ENCODE measurements at places on chromosomes 4 and X. TPM values are rescaled to one million over a fixed set of nuclear protein-coding genes. Genes with fewer than 3 reads are reported as not detected.

DNA sequence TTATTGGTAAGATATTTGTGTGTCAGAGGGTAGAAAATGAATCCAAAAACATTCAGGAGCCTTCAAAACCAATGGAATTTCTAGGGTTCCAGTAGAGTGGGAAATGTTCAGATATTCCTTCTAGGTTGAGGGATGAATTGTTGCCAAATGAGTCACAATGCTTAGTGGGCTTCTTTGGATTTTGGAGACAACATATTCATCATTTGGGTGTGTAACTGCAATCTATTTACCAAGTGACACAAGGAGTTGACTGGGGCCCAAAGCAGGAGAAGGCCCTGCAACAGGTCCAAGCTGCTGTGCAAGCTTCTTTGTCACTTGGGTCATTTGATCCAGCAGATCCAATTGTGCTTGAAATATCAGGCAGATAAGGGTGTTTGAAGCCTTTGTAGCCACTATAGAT lies 551.5 kb upstream of the PITX2 start:
- no peaks in the 10 kb centered on the region for H3K36me3 ChIP-seq
- DNase-seq = no peak
- no peak overlapping the region for H3K4me3 ChIP-seq
- H3K27me3 ChIP-seq = no peaks in the 10 kb centered on the region
- H3K27ac ChIP-seq = no peak overlapping the region

DNA sequence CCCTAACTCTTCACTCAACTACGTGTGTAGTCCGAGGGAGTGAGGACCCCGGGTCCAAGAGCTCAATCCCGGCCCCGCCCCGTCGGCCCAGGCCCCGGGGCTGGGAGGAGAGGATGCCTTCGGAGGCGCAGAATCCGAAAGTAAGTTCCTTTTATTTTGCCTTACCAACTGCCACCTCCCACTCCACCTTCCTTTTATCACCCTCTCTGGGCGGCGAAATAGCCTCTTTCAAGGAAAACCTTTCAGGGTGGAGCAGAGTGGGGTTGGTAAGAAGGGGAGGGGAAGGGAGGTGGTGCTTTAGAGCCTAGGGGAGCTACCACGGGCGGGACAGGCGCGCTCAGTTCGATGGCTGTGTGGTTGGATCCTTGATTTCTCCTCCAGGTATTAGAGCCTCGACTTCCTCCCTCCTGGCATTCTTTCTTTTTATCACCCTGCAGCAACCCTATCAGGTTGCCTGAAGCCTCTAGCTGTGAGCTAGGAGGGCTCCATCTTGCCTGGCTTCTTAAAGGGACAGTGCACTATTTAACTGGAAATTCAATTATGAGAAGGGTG lies 191.2 kb downstream of the RRAGB start:
- H3K36me3 ChIP-seq = peaks cover 6% of the 10 kb centered on the region
- peak overlapping the region; percentile 94 for H3K27ac ChIP-seq
- no peaks in the 10 kb centered on the region for H3K27me3 ChIP-seq

GRCh38 chr4:182807767-182808548 lies 109.2 kb downstream of the DCTD start:
- H3K27me3 ChIP-seq = peaks cover 15% of the 10 kb centered on the region
- DNase-seq = no peak
- no peak overlapping the region for H3K4me3 ChIP-seq
- H3K36me3 ChIP-seq = no peaks in the 10 kb centered on the region
- H3K27ac ChIP-seq = no peak overlapping the region

GRCh38 chr4:28225689-28226353 lies 1365.2 kb downstream of the STIM2 start:
- H3K4me1 ChIP-seq = no peaks in the 10 kb centered on the region
- no peak for DNase-seq
- no peaks in the 10 kb centered on the region for H3K36me3 ChIP-seq
- H3K4me3 ChIP-seq = no peak overlapping the region
- no peak overlapping the region for H3K27ac ChIP-seq

DNA sequence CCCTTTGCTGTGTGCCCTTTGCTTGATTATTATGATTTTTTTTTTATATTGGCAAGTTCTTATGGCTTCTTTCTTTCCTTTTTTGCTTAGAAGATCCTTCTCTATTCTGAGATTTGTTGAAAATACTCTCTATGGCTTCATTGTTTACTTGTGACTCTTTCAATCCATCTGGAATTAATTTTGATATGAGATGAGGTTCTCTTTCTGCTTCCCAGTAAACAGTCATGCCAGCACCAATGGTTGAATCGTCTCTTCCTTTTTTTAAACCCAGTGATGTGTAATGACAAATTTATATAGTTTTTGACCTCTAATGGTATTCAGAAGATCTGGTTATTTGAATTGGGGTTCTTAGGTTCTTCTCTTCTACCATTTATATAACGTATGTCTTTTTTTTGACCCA lies 121.8 kb downstream of the ARHGAP10 start:
- H3K27me3 ChIP-seq = peaks cover 3% of the 10 kb centered on the region
- DNase-seq = no peak
- H3K36me3 ChIP-seq = no peaks in the 10 kb centered on the region
- H3K4me1 ChIP-seq = no peaks in the 10 kb centered on the region
- no peak overlapping the region for H3K27ac ChIP-seq
- H3K4me3 ChIP-seq = no peak overlapping the region

- H3K27me3 ChIP-seq = no peaks in the 10 kb centered on the region
- no peaks in the 10 kb centered on the region for H3K36me3 ChIP-seq
- no peak overlapping the region for H3K27ac ChIP-seq
- no peaks in the 10 kb centered on the region for H3K4me1 ChIP-seq
Observed at GRCh38 chr4:115219315-115219860, 106.0 kb upstream of the NDST4 start.

- no peak overlapping the region for H3K4me3 ChIP-seq
- H3K36me3 ChIP-seq = no peaks in the 10 kb centered on the region
- H3K27ac ChIP-seq = no peak overlapping the region
- H3K27me3 ChIP-seq = no peaks in the 10 kb centered on the region
Observed at GRCh38 chr4:52103319-52103718, 52.2 kb downstream of the SPATA18 start.

GRCh38 chrX:147917700-147918695 lies 6.3 kb downstream of the FMR1 start:
- DNase-seq = no peak
- H3K27ac ChIP-seq = peak overlapping the region; percentile 88
- peaks cover 61% of the 10 kb centered on the region for H3K4me1 ChIP-seq
- peak overlapping the region; percentile 45 for H3K4me3 ChIP-seq
- H3K36me3 ChIP-seq = peaks cover 5% of the 10 kb centered on the region
- H3K27me3 ChIP-seq = no peaks in the 10 kb centered on the region

DNA sequence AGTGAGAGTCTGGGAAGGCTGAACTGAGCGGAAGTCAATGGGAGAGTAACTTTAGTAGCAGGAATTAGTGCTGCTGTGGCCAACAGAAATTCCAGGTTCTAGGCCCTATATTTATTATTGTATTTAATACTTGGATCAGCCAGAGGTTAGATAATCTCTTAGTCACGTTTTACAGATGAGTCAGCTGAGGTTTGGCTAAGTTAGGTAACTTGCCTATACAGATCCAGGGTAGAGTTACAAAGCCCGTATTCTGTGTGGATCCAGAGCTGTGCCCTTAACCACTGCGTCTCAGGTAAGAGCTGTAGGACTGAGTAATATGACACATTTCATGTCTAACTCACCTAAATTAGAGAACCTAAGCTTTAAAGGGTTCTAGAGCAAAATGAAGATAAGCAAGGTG lies 20.5 kb downstream of the PSMD10 start:
- no peak for DNase-seq
- H3K4me1 ChIP-seq = peaks cover 3% of the 10 kb centered on the region
- H3K36me3 ChIP-seq = no peaks in the 10 kb centered on the region
- H3K4me3 ChIP-seq = no peak overlapping the region

- no peak overlapping the region for H3K4me3 ChIP-seq
- H3K4me1 ChIP-seq = peaks cover 16% of the 10 kb centered on the region
- peaks cover 8% of the 10 kb centered on the region for H3K36me3 ChIP-seq
- no peak for DNase-seq
Observed at GRCh38 chrX:57899064-57899463, 11.2 kb downstream of the ZXDA start.

DNA sequence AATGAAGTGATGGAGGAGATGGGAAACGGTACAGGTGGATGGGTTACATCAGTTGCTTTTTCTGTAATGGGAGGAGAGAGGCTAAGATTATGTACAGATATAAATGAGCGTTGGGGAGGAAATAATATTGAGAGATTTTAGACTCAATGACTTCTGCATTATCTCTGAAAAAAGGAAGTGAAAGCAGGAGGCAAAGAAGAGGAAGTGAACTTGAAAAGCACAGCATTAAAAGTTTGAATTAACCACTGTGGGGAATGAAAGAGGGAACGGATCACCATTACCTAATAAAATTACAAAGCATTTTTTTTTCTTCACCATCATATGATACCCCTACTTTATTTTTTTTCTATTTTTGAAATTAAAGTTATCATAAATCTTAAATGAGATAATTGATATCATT lies 1025.5 kb downstream of the RPA4 start:
- H3K36me3 ChIP-seq = no peaks in the 10 kb centered on the region
- no peak for DNase-seq
- peaks cover 6% of the 10 kb centered on the region for H3K4me1 ChIP-seq
- H3K4me3 ChIP-seq = no peak overlapping the region

DNA sequence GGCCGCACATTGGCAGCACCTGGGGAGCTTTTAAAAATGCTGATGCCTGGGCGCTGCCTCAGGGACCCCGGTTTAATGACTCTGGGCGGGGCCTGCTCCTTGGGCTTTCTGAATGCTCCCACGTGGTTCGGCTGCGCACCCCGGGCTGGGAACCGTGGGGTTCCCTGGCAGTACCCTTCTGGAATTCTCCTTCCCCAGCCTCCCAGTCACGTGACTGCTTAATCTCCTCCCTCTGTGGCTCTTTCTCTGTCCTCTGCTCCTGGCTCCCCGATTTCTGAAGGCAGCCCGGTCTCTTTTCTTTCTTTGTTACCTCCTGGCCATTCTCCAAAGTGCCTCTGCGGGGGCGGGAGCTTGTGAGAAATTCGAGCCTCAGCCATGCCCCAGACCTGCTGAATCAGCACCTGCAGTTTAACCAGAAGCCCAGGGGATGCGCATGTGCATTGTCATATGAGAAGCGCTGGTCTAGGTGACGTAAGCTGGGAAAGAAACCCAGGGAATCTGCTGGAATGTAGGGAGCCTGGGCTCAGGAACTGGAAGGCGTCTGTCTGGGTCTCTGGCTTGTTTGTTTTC lies 16.6 kb downstream of the CLCN4 start:
- peaks cover 28% of the 10 kb centered on the region for H3K36me3 ChIP-seq
- H3K27me3 ChIP-seq = no peaks in the 10 kb centered on the region

- peaks cover 25% of the 10 kb centered on the region for H3K27me3 ChIP-seq
- H3K27ac ChIP-seq = no peak overlapping the region
- DNase-seq = no peak
- no peak overlapping the region for H3K4me3 ChIP-seq
- H3K36me3 ChIP-seq = no peaks in the 10 kb centered on the region
- no peaks in the 10 kb centered on the region for H3K4me1 ChIP-seq
Observed at GRCh38 chr4:10186228-10187214, 69.9 kb upstream of the WDR1 start.

- H3K4me3 ChIP-seq = no peak overlapping the region
- no peak overlapping the region for H3K27ac ChIP-seq
- no peaks in the 10 kb centered on the region for H3K27me3 ChIP-seq
- H3K36me3 ChIP-seq = peaks cover 5% of the 10 kb centered on the region
Observed at GRCh38 chr4:15658136-15658770, 3.1 kb upstream of the FBXL5 start.

DNA sequence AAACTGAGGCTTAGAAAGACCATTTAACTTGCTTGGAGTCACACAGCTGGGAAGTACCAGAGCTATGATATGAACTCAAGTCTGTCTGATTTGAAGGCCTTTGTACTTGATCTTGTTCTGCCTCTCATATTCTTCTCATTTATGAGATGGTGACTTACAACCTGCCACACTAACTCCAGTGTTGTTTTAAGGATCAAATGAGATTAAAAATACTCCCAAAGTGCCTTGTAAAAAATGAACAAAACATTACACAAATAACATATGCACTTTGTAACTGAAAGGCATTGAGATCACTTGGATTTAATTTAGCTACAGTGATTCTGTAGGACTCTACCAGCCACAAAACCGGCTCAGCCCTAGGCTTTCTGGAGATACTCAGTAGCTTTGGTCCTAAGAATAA lies 15.6 kb upstream of the MAP7D3 start:
- no peaks in the 10 kb centered on the region for H3K36me3 ChIP-seq
- H3K4me1 ChIP-seq = peaks cover 8% of the 10 kb centered on the region
- no peak for DNase-seq
- no peak overlapping the region for H3K27ac ChIP-seq
- no peak overlapping the region for H3K4me3 ChIP-seq

GRCh38 chr4:187069398-187069797 lies 345.7 kb upstream of the FAT1 start:
- no peak overlapping the region for H3K4me3 ChIP-seq
- H3K4me1 ChIP-seq = no peaks in the 10 kb centered on the region
- no peak overlapping the region for H3K27ac ChIP-seq
- no peak for DNase-seq

DNA sequence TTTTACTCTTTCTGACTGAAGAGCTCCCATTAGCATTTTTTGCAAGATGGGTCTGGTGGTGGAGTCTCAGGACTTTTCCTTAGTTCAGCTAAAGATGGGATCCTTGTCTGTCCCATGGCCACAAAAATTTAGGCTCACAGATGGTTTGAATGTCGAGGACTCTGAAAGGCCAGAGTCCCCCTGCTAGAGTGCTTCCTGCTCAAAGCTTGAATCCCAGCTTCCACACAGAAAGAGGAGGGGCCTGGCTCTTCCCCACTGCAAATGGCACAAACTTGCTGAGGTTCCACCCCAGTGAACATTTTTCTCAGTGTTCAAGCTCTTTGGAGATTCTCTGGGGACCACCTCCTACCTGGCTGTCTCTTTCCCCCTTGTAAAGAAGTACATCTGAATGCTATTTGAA lies 64.7 kb upstream of the UGT2B15 start:
- H3K4me3 ChIP-seq = no peak overlapping the region
- H3K36me3 ChIP-seq = no peaks in the 10 kb centered on the region
- no peak overlapping the region for H3K27ac ChIP-seq

DNA sequence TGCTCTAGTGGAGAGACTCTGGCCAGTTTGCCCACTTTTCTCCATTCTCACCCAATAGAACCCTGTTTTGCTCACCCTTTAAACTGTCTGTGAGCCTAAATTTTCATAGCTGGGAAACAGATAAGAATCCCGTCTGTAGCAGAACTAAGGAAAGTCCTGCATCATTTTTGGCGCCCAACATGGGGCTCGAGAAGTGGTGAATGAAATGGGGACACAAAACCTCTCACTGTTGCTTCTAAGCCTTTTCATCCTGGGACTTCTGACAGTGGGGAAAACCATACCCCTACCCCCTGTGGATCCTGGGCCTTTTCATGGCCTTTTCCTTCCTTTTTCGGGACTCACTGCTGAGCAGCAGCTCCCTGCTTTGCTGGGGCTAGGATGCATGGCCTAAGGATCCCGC lies 189.9 kb downstream of the INPP4B start:
- no peak overlapping the region for H3K27ac ChIP-seq
- peaks cover 4% of the 10 kb centered on the region for H3K36me3 ChIP-seq
- no peak overlapping the region for H3K4me3 ChIP-seq
- no peak for DNase-seq
- H3K4me1 ChIP-seq = no peaks in the 10 kb centered on the region

- H3K27me3 ChIP-seq = no peaks in the 10 kb centered on the region
- H3K27ac ChIP-seq = no peak overlapping the region
- no peak overlapping the region for H3K4me3 ChIP-seq
- no peak for DNase-seq
Observed at GRCh38 chr4:38149472-38149996, 189.3 kb downstream of the PTTG2 start.

GRCh38 chr4:130510661-130511060 lies 1414.7 kb downstream of the C4orf33 start:
- H3K4me3 ChIP-seq = no peak overlapping the region
- no peaks in the 10 kb centered on the region for H3K36me3 ChIP-seq
- no peak for DNase-seq
- H3K27ac ChIP-seq = no peak overlapping the region
- no peaks in the 10 kb centered on the region for H3K27me3 ChIP-seq

The GPRIN3 gene
- 1.8 TPM for total RNA-seq

The SPATA4 gene
- total RNA-seq = not detected

The CDK16 gene
- 49.0 TPM for total RNA-seq

The PRDM8 gene
- total RNA-seq = 9.0 TPM

The OPN1MW2 gene
- not detected for total RNA-seq

The EPHA5 gene
- not detected for total RNA-seq

The RNF175 gene
- total RNA-seq = not detected
